ENCODE measurements at places on chromosomes 16 and 17.

- no peak for DNase-seq
Observed at GRCh38 chr16:23902748-23903414, 67.1 kb downstream of the PRKCB start.

DNA sequence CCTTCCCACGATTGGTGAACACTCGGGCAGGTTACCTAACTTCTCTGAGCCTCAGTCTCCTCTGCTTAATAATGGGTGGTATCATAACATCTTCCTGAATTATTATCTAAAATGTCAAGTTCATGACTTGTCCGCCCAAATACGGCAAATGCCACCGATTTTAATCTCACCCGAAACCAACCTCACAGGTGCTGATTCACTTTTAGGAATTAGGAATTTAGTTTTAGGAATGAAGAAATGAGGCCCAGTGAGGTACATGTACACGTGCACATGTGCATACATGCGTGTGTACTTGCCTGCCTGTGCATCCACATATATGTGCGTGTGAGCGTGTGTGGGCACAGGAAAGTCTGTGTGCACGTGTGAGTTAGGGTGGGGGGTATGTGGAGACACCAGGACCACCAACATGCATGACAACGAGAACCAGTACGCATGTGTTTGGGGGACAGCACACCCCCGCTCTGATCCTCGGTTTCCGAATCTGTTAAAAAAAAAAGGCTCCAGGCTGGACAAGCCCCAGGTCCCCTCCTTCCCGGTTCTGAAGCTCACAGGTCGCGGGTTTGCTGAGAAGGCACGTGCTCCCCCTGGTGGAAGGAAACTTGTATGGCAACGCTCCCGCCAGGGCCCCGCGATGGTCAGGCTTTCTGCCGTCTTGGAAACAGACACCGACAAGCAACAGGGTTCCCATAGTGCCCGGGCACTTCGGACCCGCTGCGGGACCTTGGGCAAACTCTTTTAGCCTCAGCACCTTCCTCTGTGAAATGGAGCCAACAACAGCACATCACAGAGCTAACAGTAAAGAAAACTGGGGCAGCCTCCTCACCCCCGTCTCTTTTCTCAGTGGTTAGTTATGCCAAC is 219.2 kb downstream of the RBFOX3 start:
- peak; percentile 55 for DNase-seq

DNA sequence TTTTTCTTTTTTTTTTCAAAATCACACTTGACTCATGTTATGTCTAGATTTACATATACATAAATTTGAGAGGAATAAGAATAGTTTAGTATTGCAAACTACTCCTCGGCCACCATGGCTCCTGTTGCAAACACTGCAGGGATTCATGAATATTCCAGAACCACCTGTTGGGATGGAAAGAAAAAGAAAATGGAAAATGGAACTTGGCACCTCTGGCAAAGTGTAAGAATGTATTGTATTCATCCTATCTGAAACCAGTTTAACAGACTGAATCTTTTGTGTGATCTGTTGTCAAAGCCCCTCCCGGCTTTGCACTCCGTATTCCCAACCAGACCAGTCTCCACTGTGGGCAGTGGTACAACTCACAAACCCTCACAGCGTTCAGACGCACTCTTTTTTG is 124.4 kb downstream of the SPECC1 start:
- DNase-seq, result no peak

- peak; percentile 89 for DNase-seq
Observed at GRCh38 chr16:69481901-69482341, 57.5 kb downstream of the CYB5B start.

- no peak for DNase-seq
Observed at GRCh38 chr17:64687376-64687775, 25.3 kb upstream of the SMURF2 start.

DNA sequence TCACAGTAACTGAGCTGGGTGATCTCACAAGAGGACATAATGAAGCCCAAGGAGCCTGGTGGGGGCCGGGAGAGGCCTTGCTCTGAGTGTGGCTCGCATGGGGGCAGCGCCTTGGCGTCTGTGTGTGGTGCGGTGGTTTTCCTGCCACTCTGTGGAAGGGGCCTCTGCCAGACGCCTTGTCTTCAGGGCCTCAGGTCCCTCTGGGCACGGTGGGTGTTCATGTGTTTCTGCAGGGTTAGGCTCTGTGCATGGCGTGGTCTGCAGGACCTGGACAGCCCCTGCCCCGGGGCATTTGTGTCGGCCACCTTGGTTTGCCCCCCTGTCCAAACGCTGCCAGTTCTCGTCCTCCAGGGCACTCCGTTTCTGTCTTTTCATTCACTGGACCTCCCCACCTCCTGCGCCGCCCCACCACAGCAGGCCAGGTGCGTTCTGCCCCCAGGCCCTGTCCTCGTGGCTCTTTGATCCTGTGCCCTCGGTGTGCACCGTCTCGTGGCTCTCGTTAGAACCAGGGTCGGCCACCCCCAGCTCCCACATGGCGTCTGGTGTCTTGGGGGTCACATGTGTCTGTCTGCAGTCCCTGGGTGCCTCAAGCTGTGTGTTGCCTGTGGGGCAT is 43.7 kb upstream of the ZNF750 start:
- no peak for DNase-seq

DNA sequence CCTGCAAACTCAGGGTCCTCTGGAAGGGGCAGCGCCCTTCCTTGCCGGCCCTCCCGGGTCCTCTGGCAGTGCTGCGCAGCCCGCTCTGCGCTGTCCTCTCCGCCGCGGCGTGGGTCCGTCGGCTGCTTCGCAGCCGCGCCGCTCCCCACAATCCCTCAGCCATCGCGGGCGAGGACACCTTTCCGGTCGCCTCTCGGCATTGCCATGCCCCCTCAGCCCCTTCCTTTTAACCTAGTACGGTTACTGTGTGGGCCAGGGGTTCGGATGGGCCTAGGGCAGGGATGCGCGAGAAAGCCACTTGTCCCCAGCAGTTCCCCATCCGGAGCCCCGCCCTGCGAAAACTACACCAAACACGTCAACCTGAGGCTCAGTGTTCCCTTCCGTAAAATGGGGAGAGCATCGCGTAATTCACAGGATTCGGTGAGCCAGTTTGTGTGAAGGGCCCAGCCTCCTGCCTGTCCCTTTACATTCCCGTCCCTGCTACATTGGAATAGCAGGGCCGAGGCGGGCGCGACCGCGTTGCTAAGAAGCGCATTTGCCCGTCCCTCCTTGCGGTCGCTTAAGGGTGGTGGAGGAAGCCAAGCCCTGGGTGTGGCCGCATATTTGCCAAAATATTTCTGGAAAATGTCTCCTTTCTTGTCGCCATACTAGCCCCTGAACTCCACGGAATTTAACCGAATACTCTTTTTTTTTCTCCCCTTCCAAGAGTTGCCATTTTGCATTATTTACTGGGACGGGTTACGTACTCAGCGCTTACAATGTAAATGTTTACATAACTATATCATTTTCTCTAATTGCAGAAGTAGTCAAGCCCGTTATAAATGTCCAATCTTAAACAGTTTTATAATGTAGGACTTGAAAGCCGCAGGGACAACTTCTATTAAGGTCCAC is 13.2 kb downstream of the COPZ2 start:
- DNase-seq, result peak; percentile 84

GRCh38 chr16:74107795-74108610 is 188.6 kb upstream of the PSMD7 start:
- peak; percentile 11 for DNase-seq

- DNase-seq, result no peak
Observed at GRCh38 chr17:19670908-19671307, 22.4 kb downstream of the ALDH3A2 start.

DNA sequence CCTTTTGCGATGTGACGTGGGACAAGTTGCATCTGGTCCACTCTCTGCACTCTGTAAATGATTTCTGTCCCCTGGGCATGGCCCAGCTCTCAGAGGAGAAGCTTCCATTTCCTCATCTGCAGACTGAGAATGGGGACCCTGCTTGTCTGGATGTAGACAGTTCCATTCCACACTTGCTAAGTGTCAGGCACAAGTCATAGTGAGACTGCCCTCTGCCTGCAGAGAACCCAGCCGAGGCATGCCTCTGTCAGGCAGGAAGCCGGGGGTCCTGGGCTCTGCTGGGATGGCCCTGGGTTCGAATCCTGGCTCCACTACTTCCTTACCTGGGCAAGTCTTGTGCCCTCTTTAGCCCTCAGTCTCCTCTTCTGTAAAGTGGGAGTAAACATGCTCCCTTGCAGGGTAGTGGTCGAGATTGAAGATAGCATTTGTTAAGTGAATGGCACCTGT is 4.1 kb downstream of the MAP2K3 start:
- no peak for DNase-seq

DNA sequence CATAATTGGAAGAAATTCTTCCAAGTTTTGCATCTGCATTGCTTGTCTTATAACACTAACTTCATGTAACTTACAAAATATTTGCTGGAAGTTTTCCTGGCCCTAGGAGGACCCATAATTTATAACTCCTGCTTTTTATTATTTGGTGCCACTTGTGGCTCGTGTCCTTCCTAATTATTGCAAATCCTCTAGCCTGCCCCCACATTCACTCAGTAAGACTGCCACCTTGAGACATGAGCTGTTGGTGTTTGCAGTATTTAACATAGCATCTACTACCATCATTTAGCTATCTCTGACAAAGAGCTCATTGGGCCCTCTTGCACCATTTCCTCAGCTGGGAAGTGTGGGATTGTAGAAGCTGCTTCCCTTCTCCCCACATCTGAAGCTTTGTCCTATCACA is 49.5 kb downstream of the FTO start:
- DNase-seq, result peak; percentile 87

DNA sequence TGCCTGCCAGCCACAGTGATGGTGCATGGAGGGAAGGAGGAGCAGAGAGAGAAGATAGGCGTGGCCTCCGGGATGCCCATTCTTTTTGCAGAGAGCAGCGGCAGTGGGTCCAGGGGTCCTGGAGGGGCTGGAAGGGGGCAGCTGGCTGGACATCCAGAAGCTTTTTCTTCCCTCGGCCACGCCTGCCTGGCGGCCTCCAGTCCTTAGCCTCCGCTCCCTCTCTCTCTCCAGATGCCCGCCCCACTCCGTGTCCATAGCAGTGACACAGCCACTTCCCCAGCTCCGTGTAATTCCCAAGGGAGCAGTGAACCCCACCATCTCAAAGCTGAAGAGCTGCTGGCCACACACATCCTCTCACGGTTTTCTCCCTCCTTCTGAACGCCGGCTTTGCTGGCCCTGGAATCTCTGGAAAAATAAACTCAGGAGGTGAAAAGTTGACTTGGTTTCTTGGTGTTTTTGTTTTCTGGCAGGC is 26.3 kb upstream of the CDC42EP4 start:
- peak; percentile 70 for DNase-seq

- DNase-seq, result no peak
Observed at GRCh38 chr16:71626018-71626857, at the start of gene MARVELD3. MARVELD3 (plus strand) TSS chr16:71626184; CDS start chr16:71626230, 46 bp downstream.

DNA sequence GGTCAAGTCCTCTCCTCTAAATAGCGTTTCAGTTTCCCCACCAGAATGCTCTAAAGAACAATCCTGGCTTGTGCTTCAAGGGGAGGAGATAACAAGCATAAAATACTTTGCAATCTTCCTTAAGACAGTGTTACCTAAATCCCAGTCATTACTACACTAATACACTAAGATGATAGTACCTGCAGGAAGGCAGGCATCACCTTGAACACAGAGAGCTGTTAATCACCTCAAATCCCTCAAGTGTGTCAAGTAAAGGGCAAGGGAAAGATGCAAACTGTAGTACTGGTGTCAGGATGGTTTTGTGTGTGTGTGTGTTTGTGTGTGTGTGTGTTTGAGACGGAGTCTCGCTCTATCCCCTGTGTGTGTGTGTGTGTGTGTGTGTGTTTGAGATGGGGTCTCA is 36.8 kb downstream of the NACA2 start:
- no peak for DNase-seq

- no peak for DNase-seq
Observed at GRCh38 chr17:58339755-58340404, 11.3 kb upstream of the TSPOAP1 start.

GRCh38 chr17:67377488-67378453 is 690 bp downstream of the PITPNC1 start:
- DNase-seq, result peak; percentile 50

- no peak for DNase-seq
Observed at GRCh38 chr16:6541267-6541666, 791.4 kb upstream of the RBFOX1 start.

DNA sequence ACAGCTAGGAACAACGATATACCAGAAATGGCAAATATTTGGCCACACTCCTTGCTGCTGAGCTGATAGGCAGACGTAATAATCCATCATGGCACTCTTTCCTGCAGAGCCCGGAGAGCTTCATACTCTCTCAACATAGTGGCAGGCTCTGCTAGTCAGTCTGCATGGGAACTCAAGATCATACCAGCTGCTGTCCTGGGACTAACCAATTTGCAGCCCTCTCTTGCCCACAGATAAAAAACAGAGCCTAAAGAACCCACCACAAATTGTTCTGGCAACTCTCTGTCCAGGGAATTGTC is 13.5 kb downstream of the GSDMB start:
- no peak for DNase-seq

DNA sequence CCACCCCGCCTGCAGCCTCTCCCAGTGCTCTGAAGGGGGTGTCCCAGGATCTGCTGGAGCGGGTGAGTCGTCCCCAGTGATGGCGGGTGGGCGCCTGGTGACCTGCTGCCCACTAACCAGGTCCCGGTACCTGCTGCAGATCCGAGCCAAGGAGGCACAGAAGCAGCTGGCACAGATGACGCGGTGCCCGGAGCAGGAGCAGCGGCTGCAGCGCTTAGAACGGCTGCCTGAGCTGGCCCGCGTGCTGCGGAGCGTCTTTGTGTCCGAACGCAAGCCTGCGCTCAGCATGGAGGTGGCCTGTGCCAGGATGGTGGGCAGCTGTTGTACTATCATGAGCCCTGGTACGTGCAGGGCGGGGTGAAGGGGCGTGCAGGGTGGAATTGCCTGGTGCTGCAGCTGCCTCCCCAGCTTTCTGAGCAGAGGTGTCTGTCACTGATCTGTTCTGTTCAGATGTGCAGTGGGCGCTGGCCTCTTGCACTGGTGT is 3.6 kb downstream of the CDT1 start:
- no peak for DNase-seq

DNA sequence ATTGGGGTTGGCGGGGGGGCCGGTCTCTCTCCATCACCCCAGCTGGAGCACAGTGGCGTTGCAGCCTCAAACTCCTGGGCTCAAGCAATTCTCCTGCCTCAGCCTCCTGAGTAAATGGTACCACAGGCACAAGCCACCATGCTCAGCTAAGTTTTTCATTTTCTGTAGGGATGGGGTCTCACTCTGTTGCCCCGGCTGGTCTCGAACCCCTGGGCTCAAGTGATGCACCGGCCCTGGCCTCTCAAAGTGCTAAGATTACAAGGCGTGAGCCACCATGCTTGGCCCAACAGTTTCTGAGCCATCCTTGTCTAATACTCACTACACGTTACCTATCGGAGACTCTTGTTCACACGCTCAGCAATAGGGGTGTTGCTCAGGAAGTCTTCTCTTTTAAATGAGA is 11.6 kb downstream of the WDR59 start:
- no peak for DNase-seq

GRCh38 chr17:61205931-61206330 is 193.7 kb upstream of the TBX2 start:
- DNase-seq, result no peak
